NCI-H146 (cell line): ENCODE measurements at places on chromosomes 5 and 9.

GRCh38 chr9:133130685-133131244, 9.7 kb upstream of the RALGDS start:
- DNase-seq, result no peak

GRCh38 chr9:98517761-98518160, 191.0 kb downstream of the GABBR2 start:
- no peak for DNase-seq

GRCh38 chr9:137170486-137171148, 766 bp upstream of the LRRC26 start:
- no peak for DNase-seq

GRCh38 chr5:6183391-6184390, 194.7 kb downstream of the MED10 start:
- no peak for DNase-seq

GRCh38 chr5:158832096-158832685, 267.5 kb downstream of the EBF1 start:
- DNase-seq, result no peak

GRCh38 chr5:168290902-168291341, 523 bp upstream of the WWC1 start:
- DNase-seq, result no peak

GRCh38 chr5:101679816-101680215, 616.3 kb downstream of the SLCO4C1 start:
- DNase-seq, result no peak

GRCh38 chr5:13664377-13664776, 280.1 kb downstream of the DNAH5 start:
- no peak for DNase-seq

DNA sequence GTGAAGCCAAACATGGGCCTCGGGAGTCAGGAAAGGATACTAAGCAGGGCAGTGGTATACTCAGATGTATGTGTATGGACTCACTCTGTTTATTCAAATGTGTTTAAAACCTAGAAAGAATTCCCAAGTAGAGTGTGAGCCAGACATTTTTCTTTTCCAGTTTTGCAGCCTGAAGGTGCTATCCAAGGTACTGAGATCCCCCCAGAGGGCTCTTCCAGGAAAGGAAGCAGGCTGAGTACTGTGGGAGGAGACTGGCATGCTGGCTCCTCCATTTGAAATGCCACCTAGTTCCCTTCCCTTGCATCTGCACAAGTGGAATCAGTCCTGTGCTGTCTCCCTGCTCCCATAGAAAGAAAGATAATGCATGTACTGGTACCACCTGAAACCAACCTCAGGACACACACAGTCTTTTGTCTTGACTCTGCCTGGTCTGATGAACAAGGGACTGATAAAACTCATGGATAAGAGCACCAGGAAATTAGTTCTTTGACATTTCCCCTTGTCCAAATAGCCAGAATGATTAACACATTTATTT, 85.9 kb downstream of the HRH2 start:
- no peak for DNase-seq
